ENCODE measurements at places on chromosomes 3 and 15. TPM values are rescaled to one million over a fixed set of nuclear protein-coding genes. Genes with fewer than 3 reads are reported as not detected.

The ALG1L2 gene
- 0.82 TPM for total RNA-seq

The COPG1 gene
- 139 TPM for total RNA-seq

The ADGRG7 gene
- not detected for total RNA-seq

The C3orf38 gene
- total RNA-seq, result 22.3 TPM

The ARID3B gene
- 34.3 TPM for total RNA-seq

The NOX5 gene
- not detected for total RNA-seq

The ACSBG1 gene
- not detected for total RNA-seq

The RBP2 gene
- not detected for total RNA-seq

The COMMD4 gene
- 96.8 TPM for total RNA-seq

The KNG1 gene
- total RNA-seq, result not detected
